ENCODE measurements at places on chromosomes 3 and 15. TPM values are rescaled to one million over a fixed set of nuclear protein-coding genes. Genes with fewer than 3 reads are reported as not detected.

The DCLK3 gene
- not detected for total RNA-seq

The RYR3 gene
- total RNA-seq = not detected

The RTP1 gene
- total RNA-seq = not detected

The A4GNT gene
- not detected for total RNA-seq

The ACAD11 gene
- total RNA-seq = 10.4 TPM

The SEC62 gene
- total RNA-seq = 68.9 TPM

The PDCD7 gene
- 41.8 TPM for total RNA-seq
